ENCODE measurements at places on chromosomes 11 and 22.

DNA sequence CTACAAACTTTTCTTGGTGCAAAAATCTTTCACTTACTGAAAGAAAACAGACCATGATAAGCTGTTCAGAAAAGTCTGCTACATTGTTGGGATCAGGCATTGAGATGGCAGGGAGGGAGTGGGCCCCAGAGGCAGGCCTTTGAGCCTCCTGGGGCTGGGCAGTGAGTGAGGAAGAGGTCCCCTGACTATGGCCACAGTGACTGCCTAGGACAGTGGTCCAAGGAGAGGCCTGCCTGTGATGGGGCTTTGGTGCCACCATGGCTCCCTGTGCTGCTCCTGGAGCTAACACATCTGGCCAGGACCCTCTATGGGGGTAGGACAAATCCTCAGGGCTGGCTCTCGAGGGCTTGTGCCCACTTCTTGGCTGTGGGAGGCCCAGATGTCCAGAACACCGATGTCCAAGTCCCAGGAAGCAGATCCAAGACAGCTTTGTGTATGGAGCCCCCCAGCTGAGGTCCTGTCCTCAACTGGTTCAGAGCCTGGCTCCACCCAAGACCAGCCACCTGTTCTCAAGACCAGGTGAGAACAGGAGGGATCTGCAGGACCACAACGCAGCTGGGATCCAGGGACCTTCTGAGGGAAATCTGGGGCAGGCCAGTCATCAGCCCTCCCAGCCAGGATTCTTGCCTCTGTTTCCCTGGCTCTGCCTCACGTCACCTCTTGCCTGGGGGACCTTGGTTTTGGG, 36.9 kb downstream of the PPM1F start:
- DNase-seq: no peak

DNA sequence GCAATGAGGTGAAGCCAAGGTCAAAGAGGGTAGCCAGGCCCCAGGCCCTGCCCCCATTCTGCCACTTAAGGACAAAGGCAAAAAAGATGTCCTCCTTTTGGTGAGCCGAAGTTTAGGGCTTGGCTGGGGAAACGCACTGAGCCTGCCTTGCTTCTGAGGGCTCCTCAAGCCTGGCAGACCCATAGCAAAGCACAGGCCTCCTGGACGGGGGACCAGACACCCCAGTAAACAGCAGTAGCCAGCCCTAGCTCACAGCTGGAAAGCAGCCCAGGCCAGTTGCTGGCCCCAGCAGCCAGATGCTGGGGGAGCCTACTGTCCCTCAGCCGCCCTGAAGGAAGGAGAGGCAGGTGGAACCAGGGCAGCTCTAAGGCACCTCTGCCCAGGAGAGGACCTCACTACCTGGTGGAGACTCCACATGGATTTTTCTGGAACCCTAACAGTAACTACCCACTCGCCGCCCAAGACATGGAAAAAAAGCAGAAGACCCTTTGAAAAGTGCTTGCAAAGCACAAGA, 3.8 kb upstream of the PYGM start:
- DNase-seq: peak; percentile 67

DNA sequence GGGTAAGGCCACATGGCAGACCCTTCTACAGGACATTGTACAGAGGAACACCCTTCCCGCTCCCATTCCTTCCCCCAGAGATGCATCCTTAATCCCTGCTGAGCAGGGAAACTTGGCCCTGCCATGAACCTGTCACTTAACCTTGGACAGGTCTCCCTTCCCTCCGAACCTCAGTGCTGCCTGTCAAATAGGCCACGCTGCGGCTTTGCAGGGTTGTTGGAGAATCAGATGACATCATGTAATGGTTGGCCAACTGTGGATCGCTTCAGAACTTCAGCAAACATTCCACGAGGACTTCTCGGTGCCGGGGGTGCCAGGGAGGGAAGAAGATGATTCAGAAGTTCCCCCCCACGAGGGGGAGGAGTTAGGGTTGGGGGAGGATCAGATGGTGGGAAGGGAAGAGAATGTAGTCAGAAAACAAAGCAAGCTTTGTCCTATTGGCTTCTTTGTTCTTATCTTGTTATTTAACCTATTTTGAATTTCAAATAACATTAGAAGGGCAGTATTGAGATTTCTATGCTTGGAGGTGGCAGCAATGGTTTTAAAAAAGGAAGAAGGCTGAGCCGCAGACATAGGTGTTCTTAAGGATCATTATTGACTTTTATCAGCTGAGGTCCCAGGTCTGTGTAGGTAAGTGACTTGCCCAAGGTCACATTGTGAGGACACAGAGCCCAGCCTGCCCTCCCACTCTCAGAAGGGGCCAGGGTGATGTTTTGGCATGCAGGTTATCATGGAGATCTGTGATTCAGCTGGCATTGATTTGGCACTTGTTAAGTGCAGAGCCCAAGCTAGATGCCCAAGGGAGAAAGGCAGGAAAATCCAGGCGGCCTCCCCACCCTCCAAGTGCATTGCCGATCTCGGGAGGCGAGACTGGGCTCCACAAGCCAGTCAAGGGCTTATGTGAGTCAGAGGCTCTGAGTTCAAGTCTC, 3.1 kb downstream of the CDC42EP1 start:
- no peak for DNase-seq

DNA sequence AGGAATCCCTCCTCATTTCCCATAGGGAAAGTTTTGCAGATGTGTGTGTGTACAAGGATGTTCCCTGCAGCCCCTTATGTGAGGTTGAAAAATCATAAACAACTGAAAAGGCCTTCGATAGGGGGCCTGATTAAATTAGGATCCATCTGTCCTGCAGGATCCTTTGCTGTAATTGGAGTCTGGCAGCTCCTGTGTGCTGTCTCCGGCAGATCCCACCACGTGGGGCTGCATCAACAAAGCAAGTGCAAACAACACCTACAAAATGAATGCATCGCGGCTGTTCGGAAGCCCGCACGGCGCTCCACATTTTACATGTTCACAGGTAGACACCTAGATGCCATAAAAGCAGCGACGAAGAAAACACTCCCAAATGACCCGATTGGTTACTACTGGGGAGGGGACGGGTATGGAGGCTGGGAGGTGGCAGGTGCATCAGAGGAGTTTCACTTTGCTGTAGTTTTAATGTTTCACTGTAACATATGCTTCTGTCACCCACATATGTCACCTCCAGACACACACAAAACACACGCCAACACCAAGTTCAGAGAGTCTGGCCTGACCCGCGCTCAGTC, 52.2 kb downstream of the NFAM1 start:
- no peak for DNase-seq

DNA sequence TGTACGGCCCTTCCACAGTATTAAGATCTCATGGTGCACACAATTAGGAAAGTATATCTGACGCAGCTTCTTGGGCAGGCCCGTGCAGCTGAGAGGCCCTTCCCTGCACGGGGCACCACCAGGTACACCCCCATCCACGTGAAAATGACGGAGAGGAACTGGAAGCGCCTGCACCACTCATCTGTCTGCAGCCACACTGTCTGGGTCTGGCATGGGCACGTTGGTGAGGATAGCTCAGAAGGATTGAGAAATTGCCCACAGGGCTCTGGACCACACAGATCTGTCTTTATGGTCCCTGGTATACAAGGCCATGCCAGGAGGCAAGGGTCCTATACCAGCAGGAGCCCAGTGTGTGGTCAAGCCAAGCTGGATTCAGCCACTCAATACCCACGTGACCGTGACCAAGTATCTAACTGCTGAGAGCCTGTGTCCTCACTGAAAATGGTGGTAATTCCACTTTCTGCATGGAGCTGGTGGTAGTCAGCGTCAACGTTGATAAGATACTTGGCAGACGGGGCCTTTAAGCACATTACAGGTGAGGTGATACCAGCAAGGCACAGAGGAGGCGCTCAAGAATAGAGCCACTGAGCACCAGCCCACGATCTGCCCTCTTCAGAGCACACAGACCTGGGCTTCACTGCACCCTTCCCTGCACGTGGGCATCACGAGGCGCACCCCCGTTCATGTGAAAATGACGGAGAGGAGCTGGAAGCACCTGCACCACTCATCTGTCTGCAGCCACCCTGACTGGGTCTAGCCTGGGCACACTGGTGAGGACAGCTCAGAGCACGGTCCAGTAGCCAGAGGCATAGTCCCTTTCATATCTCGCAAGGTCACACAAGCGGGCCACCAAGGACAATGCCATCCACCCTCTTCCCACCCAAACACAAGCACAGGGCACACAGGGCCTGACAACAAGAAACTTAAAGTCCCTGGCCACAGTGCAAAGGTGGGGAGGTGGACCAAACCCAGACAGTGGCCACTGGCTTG, 28.4 kb downstream of the SHANK2 start:
- peak; percentile 45 for DNase-seq

All from activated effector memory CD4-positive, alpha-beta T cell treated with anti-CD3 and anti-CD28 coated beads, Interleukin-2, amount 50 U/mL, for 16 hours (primary cell).